Left forelimb (tissue), 1 donor: ENCODE measurements at places on chromosomes 5 and 9.
A peak's percentile ranks its signal among the peaks of the same experiment; 100 is the strongest.

- no peak for DNase-seq
Observed at GRCh38 chr5:149414405-149415065, 35.4 kb upstream of the IL17B start.

DNA sequence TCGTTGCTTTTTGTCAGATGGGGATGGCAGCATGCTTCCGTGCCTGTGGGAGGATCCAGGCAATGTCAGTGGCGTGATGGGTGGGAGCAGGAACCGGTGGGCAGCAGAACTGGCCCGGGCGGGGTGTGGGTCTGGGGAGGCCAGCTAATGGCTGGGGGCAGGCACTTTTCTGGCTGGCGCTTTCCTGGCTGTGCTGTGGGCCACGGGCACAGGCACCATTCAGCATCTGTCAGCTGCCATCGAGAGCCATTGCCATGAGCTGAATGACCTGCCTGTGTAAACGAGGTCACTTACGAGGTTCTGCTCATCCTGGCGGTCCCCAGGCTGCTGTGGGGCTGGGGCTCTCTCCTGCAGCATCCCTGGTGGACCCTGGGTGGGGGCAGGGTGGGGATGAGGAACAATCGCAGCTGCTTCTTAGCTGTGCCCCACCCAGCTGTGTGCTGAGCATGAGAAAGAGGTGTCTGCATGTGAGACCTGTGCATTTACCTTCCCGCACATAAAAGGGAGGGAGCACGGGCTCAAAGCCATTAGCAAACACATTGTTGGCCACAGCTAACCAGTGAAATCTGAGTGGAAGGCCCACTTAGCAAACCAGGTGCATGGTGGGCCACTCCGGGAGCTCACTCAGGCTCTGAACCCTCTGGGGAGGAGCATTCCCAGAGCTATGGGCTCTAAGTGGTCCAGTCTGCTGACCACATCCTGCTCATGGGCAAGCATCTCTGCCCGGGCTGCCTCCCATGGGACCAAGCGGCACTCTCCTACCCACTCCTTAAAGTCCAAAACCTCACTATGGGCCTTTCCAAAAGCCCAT is 41.3 kb upstream of the OLFM1 start:
- DNase-seq, result peak; percentile 38

DNA sequence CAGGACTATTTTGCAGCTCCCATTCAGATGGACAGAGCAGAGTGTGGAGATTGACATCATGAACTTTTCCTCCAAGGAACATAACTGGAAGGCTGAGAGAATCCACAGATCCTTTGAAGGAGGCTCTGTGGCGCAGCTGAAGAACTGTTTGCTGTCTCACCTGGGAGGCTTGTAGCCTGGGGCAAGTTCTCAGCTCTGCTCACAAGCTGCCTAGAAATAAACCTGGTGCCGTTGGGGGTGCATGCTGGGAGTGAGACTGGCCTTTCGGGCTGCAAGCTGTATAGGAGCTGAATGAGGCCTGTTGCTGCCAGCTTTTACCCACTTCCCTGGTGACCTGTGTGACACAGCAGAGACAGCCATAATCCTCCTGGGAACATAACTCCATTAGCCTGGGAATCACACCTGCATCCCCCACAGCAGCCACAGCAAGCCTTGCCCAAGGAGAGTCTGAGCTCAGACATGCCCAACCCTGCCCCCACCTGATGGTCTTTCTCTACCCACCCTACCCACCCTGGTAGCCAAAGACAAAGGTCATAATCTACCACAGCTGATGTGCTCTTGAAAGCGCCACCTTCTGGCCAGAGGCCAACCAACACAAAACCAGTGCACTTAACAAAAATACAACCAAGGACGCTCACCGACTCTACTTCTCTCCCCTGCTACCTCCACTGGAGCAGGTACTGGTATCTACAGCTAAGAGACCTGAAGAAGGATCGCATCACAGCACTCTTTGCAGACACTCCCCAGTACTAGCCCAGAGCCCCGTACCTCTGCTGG is 205.1 kb upstream of the MRPS30 start:
- DNase-seq, result no peak

GRCh38 chr9:20486552-20486951 is 135.7 kb downstream of the MLLT3 start:
- DNase-seq, result no peak

- DNase-seq, result no peak
Observed at GRCh38 chr5:127316011-127316410, 25.4 kb downstream of the MEGF10 start.

DNA sequence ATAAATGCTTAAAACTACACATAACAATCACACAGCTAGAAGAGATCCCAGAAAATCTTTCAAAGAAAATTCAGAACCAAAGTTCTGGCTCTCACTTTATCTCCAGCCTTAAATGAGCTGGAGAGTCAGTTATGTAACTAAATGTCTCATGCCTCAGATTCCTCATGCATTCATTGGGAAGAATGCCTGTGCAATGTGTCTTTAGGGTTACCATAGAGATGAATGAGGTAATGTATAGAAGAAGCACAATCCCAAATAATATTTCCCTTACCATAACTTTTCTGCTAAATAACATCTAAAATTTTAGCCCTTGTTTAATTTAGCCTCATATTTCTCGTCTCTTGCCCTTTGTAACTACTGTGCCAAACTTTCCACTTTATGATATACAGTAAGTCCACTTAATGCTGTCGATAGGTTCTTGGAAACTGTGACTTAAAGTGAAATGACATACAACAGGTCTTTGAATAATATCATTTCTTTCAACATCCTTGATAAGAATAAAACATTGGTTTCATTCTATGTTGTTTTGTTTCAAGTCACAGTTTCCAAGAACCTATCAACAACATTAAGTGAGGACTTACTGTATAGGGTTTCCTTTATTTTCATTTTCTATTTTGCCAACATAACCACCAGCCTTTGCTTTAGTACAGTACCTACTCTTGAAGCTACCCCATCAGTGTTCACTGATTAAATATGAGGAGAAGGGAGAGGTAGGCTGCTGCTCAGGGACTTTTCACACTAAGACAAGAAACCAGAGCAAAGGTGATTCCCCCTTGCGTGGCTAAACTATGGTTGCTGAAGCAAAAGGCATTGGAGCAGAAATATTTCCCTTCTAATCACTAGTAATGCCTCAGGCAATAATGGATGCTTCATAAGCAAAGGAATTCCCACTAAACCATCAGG is 295.7 kb upstream of the PTGER4 start:
- no peak for DNase-seq

DNA sequence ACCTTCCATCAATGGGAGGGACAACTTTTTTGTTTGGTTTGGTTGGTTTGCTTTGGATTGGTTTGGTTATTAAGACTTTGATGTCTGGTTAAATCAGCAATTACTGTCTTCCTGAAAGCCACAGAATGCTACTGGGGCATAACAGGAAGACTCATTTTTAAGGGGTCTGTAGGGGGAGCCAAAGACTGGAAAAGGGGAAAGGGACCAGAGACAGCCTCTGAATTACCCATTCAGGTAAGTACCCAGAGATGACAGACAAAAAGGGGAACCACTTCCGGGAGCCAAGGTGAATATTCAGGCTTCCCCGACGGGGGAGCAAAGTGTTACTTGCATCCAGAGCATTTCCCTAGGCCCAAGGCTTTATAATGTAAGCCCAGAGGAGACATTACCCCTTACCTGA is 4.6 kb upstream of the FEM1C start:
- DNase-seq, result no peak

GRCh38 chr5:10106806-10107205 is 142.9 kb downstream of the ATPSCKMT start:
- DNase-seq, result no peak

- no peak for DNase-seq
Observed at GRCh38 chr5:170305016-170305645, 7.6 kb upstream of the LCP2 start.

DNA sequence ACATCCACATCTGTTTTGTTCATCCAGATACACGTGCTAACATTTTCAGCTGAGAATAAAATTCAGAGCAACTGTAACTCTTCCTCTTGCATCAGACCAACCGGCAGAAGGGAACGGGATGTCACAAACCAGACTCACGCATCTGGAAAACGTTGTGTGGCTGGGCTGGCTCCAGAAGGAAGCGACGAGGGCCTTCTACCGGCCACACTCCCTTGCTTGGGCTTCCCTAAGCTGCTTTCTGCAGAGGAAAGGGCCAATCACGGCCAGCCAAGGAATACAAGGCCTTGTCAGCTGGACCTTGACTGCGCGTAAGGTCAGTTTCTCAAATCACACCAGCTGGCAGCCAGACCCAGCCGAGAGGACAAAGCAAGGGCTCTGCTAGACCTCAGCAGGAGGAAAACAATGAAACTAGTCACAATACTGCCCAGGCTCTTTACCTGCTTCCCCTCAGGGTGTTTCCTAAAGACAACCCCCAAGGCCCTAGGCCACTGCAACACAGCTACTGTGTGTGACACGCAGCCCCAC is 106.1 kb downstream of the THBS4 start:
- peak; percentile 81 for DNase-seq

DNA sequence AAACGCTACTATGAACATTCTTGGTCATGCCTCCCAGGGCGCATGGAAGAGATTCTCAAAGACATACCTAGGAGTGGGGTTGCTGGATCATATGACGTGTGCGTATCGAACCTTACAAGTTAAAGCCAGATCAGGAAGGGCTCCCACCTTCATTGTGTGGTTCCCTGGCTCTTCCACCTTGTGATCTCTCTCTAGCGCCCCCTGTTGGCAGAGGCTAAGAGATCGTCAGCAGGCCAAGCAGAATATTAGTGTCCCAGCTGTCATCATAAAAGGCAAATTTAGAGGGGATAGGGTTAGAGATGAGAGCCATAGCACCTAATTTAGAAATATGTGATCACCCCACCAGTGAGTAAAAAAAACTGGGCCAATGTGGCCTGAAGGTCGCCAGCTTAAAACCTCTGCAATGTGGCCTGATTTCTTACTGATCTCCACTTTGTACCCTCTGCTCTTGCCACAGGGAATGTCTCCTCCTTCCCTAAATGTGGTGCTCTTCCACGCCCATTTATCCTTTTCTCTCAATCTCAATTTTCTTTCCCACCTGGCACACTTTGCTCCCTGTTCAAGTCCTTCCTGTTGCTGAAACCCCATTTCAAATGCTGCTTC is 91.7 kb upstream of the SHB start:
- no peak for DNase-seq

DNA sequence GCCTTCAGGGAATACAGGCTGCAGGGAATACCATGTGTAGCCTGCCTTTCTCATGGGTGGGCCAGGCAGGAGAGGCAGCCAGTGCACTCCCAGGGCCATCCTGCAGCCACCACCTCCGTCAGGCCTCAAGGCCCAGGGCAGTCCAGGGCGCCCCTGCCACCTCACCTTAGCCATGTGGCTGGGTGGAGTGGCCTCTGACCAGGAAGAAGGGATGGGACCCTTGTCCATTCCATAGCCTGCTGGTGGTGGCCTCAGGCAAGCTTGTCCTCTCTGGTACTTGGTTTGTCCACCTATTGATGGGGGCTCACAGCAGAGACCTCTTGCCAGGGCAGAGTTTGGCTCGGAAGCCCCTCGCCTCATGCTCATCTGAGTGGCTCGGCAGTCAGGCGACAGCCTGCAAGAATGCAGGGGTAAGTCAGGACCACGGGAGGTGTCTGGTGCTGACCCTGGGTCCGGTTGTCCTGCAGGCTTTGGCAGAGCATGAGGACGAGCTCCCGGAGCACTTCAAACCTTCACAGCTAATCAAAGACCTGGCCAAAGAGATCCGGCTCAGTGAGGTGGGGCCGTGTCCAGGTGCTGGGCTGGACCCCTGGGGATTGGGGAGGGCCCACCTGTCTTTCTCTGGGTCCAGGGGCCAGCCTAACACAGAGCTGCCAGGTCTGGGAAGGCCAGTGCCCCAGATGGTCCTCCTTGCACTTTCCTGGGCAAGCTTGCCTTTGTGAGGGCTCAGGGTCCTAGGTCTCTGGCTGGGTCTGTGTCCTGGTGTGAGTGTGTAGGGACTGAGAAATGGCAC is 82.9 kb downstream of the PHF2 start:
- DNase-seq, result peak; percentile 58

GRCh38 chr9:107214381-107214780 is 68.7 kb upstream of the RAD23B start:
- DNase-seq, result no peak

- no peak for DNase-seq
Observed at GRCh38 chr5:141208478-141208877, at the start of gene PCDHB12. Gene PCDHB12 (plus strand): TSS chr5:141208719. CDS start chr5:141208908, 189 bp downstream.

DNA sequence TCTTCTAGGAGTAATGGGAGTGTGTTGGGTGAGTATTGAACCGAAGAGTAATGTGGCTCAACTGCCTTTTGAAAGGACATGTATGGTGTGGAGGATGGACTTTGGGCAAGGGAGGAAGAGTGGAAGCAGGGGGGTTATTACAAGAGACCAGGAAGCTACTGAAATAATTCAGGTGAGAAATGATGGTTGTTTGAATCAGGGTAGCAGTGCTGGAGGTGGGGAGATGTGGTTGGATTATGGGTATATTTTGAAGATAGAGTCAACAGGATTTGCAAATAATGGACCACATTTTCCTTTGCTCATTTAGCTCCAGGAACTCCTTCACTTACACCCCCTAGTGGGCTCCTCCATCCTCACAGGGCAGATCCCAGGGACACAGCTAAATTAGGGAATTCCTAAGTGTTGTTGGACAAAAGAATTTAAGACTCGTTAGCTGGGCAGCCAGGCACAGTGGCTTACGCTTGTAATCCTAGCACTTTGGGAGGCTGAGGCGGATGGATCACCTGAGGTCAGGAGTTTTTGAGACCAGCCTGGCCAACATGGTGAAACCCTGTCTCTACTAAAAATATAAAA is 1.2 kb upstream of the SLC4A9 start:
- DNase-seq, result no peak

- DNase-seq, result no peak
Observed at GRCh38 chr9:77649109-77649812, 1.1 kb upstream of the GNA14 start.

DNA sequence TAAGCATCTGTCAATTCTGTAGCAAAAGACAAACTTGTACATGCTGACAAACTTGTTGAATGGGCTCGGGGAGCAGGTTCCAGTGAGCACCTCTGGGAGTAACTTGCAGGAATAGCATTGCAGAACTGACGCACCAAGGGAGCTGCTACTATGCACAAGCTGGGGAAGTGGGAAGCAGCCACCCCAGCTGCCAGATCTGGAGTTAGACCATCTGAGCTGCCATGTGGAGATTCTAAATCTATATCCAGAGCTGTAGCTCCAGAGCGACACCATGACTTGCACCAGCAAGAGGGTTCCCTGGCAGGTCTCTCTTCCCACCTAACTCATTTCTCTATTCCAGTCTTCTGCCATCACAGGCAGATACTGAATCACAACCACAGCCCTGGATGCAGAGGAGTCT is 346.0 kb upstream of the PANK3 start:
- no peak for DNase-seq

DNA sequence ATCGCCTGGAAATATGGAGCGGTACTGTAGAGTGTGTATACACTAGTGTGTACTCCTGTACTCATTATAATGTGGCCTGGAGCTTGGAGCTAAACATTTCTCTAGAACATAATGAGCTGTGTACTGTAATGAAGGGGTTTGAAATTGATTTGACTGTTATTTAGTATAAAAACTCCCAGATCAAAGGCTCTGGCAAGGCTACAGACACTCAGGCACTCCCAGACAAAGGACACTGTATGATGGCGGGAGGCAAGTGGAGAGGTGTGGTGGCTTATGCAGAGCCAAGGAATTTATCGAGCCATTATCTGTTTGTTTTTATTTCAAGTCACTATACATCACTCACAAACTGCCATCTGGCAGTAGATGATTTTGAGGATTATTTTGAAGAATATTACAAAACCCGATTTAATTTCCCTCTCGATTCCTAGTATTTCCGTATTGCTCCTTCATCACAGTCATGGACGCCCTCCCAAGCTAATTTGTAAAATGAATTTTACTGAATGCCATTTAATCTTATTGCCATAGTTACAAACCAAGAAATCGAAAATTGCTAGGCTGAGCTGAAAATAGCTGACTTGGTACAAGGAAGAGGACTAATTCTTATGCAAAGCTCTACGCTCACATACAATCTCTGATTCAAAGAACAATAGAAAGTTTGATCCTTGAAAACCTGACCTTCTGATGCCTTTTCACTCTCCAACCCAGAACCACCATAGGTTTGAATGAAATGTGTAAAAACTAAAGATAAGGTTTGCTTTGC is 240.2 kb upstream of the SEMA6A start:
- DNase-seq, result no peak
